Stimulated activated CD4-positive, alpha-beta T cell treated with anti-CD3 and anti-CD28 coated beads, TNF-alpha, amount 100 ng/mL, for 48 hours (primary cell): ENCODE measurements at places on chromosomes 4 and X.

DNA sequence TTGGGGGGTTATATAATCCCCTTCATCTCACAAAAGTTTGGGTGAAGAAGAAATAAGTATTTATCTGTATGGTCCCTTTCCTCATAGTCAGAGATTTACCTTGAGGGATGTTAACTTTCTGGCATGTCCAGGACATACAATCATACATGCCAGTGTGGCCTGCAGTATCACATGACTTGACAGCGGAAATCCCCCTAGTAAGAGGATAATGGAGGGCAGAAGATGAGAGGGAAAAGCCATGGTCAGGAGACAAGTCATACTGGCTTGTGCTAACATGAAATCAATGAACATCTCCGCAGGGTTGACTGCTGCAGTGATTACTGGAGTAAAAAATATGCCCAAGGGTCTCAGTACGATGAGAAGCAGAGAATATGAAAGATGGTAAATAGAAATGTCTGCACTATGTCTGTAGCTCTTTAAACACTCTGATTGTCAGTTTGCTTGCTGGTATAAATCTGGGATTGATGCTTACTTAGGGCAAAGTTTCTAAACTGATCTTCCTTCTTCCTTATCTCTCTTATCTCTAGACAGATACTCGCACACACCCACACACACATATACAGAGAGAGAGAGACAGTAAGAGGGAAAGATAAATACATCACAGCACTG lies 1385.6 kb upstream of the ADGRL3 start:
- DNase-seq = no peak

DNA sequence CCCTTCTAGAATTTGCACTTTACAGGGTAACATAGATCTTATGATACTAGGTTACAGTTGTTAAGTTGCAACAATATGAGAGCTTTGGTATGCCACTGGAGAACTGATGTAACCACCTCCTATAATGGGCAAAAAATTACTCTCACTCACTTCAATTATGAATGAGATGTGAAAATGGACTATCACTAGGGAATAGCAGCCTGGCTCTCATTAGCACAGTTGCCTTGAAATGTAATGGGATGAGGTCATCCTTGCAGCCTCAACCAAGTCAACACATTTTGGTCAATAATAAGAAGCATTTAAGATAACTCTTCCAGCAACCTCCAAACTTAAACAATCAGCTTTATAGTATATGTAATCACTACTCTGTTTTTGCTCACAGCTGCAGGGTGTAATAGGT lies 69.4 kb downstream of the TBC1D9 start:
- DNase-seq = no peak

GRCh38 chr4:169664615-169665014 lies 44.2 kb downstream of the CLCN3 start:
- DNase-seq = no peak

- DNase-seq = no peak
Measured at GRCh38 chr4:101141230-101141629, 206.1 kb downstream of the PPP3CA start.

- no peak for DNase-seq
Measured at GRCh38 chr4:67109276-67109675, 436.0 kb downstream of the CENPC start.

DNA sequence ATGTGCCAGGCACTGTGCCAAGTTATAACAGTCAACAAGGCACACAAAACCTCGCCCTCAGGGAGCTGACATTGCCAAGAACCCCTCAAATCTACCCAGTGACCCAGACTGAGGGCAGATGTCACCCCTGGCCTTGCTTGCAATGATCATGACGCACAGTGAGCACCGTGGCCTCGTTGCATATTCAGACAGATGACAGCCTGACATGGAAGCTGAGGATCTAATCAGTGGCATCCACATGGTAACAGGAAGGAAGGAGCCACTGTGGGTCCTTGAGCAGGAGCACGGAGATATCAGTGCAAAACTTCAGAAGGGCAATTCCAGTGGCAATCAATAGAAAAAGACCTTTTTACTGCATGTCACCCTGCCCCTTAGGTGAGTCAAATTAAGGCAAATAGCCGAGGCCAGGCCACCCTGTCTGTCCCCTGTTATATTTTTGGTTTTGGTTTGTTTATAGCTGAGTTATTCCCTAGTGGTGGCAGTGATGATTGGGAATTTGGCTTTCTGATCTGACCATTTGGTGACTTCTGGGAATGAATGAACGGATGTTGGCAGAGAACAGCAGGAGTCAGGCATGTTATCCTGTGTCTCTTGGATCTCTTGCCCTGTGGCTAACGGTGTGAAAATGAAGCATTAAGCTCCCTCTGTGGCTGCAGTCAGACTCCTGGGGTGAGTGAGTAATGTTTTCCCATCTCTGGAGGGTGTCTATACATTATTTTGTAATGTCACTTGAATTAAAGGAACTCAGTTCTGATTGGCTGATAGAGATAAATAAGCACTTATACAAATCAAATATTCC lies 20.4 kb downstream of the WDR13 start:
- no peak for DNase-seq

GRCh38 chrX:38371641-38372040 lies 19.2 kb downstream of the OTC start:
- no peak for DNase-seq
